ENCODE measurements at places on chromosomes 3 and 15. TPM values are rescaled to one million over a fixed set of nuclear protein-coding genes. Genes with fewer than 3 reads are reported as not detected.

DNA sequence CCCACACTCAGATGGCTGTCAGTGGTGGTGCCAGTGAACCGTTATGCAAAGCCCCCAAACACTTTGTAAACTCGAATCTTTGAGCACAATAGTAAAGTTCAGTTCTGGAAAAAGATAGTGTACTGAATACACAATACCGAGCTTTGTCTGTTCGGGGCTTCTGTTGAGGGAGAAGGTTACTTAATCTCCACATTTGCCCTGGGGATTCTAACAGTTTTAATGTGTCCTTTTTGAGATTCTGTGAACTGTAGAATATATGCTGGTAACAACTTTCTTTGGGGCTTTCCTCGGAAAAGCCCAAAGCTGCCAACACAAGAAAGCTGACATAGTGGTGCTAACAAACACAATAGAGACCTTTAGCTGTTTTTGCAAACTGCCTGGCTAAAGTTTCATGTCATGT, 686.5 kb downstream of the ROBO1 start:
- DNase-seq, result no peak

DNA sequence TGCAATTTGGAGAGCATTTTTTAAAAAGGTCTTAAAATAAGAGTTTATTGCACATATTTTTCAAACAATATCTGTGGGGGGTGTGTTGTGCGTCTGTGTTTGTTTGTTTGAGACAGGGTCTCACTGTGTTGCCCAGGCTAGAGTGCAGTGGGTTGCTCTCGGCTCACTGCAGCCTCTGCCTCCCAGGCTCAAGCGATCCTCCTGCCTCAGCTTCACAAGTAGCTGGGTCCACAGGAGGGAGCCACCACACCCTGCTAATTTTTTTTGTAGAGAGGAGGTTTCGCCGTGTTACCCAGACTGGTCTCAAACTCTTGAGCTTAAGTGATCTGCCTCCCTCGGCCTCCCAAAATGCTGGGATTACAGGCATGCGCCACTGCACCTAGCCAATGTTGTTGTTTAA, 2.7 kb downstream of the MLF1 start:
- DNase-seq, result no peak

- DNase-seq, result no peak
Observed at GRCh38 chr3:44208086-44208485, 33.6 kb upstream of the TOPAZ1 start.

GRCh38 chr3:27990837-27991236, 250.6 kb upstream of the CMC1 start:
- DNase-seq, result no peak

- no peak for DNase-seq
Observed at GRCh38 chr3:62636235-62636826, 238.9 kb downstream of the CADPS start.

- DNase-seq, result no peak
Observed at GRCh38 chr3:22923711-22924110, 279.4 kb upstream of the UBE2E2 start.

- peak; percentile 64 for DNase-seq
Observed at GRCh38 chr3:64166584-64167162, 58.6 kb downstream of the PRICKLE2 start.

- DNase-seq, result no peak
Observed at GRCh38 chr15:31331389-31331788, 4.8 kb downstream of the KLF13 start.

- no peak for DNase-seq
Observed at GRCh38 chr3:126153695-126154360, 26.6 kb downstream of the ALDH1L1 start.

- no peak for DNase-seq
Observed at GRCh38 chr3:111333642-111334041, 208.4 kb upstream of the CD96 start.

Gene OXTR
- total RNA-seq, result 150 TPM

Gene CFAP100
- total RNA-seq, result not detected

Gene ACAN
- total RNA-seq, result 113 TPM

Gene PDE12
- total RNA-seq, result 3.0 TPM

Gene HES1
- 22.6 TPM for total RNA-seq

Gene ITGA11
- 136 TPM for total RNA-seq

Gene EPHB1
- 0.53 TPM for total RNA-seq

Gene SH2D7
- total RNA-seq, result not detected
